Urinary bladder (tissue), 4 donors: ENCODE measurements at places on chromosomes 6 and 20. TPM values are rescaled to one million over a fixed set of nuclear protein-coding genes. Genes with fewer than 3 reads are reported as not detected.

Gene EYA4
- total RNA-seq: 20.9 TPM

Gene PREP
- total RNA-seq: 26.2 TPM

Gene SAMD10
- total RNA-seq: 1.8 TPM

Gene LY86
- 4.1 TPM for total RNA-seq

Gene TENT5A
- total RNA-seq: 154 TPM
